ENCODE measurements at places on chromosomes 2 and 18. TPM values are rescaled to one million over a fixed set of nuclear protein-coding genes. Genes with fewer than 3 reads are reported as not detected.

Gene CERKL
- 0.23 TPM for total RNA-seq

DNA sequence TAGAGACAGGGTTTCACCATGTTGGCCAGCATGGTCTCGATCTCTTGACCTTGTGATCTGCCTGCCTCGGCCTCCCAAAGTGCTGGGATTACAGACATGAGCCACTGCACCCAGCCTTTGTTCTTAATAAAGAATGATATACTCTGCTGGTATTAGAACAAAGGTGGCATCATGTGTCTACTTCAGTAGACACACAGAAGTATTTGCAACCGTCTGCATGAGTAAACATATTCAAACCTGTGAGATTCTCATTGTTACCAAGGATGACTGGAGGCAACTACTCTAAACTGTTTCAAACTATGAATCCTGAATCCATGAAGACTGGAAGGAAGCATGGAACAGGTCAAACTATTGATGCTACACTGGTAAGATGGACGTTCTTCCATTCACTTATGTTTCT, 32.1 kb downstream of the MBD2 start:
- peaks cover 12% of the 10 kb centered on the region for H3K4me1 ChIP-seq
- no peak for DNase-seq
- no peak overlapping the region for H3K4me3 ChIP-seq
- H3K36me3 ChIP-seq = peaks cover 11% of the 10 kb centered on the region
- no peak overlapping the region for H3K27ac ChIP-seq
- H3K27me3 ChIP-seq = no peaks in the 10 kb centered on the region

DNA sequence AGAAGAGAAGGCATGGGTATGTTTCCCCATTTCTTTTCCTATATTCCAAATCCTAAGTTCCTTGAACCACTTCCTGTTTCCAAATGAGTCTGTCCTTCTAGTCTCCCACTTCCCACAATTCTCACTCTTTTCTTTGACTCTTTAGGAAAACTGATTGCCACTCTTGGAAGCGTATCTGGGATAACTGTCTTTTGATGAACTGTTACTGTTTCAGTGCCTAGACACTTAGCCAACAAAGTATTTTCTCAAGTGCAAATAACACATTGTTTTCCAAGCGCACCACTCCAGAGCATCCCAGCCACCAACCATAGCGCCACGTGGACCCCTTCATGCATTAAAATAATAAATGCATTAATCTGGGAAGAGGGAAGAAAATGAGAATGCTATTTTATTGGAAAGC, 342.8 kb downstream of the MTX2 start:
- no peak for DNase-seq
- H3K4me3 ChIP-seq = no peak overlapping the region
- H3K4me1 ChIP-seq = peaks cover 6% of the 10 kb centered on the region
- no peak overlapping the region for H3K27ac ChIP-seq
- H3K27me3 ChIP-seq = no peaks in the 10 kb centered on the region

- no peak for DNase-seq
- no peak overlapping the region for H3K27ac ChIP-seq
- no peak overlapping the region for H3K4me3 ChIP-seq
Observed at GRCh38 chr2:26630669-26631360, 10.4 kb downstream of the CIB4 start.

GRCh38 chr2:159798376-159798725, 343 bp upstream of the CD302 start:
- peaks cover 7% of the 10 kb centered on the region for H3K36me3 ChIP-seq
- H3K27ac ChIP-seq = no peak overlapping the region
- H3K27me3 ChIP-seq = peaks cover 47% of the 10 kb centered on the region
- no peak for DNase-seq
- peak overlapping the region; percentile 57 for H3K4me3 ChIP-seq
- no peaks in the 10 kb centered on the region for H3K4me1 ChIP-seq

Measured in MCF 10A (cell line).